ENCODE measurements at places on chromosomes 5 and 9.

- H3K27me3 ChIP-seq, result no peaks in the 10 kb centered on the region
- H3K4me1 ChIP-seq, result no peaks in the 10 kb centered on the region
These were observed 70.2 kb upstream of the CDH6 start for GRCh38 chr5:31122998-31123951.

DNA sequence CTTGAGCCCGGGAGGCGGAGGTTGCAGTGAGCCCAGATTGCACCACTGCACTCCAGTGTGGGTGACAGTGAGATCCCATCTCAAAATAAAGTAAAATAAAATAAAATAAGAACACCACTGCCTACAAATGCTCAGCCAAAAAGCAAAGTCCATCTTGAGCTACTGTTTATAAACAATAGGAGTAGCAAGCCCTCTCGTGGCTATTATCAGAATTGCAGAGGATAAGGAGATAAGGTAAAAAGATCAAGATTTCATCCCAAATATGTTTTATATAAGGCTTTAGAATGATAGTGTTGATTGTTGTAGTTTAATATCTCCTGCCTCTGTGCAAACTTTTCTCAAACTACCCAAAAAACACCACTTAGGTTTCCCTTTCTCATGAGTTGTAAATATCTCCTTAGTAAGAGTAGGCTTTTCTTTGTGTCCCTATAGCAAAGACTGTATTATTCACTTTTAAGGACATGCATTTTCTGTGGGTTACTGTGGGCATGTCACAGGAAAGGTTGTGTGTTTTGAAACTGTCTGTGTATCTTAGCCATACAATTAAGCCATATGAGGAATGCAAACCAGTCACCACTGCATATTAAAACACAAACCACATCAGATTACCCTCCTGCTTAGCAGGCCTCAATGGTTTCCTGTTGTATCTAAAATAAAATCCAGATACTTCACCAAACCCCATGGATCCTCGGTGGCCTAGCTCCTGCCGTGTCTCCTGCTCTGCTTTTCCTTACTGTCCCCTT, 31.8 kb upstream of the CKS2 start:
- no peak for DNase-seq
- H3K4me1 ChIP-seq, result peaks cover 13% of the 10 kb centered on the region
- H3K36me3 ChIP-seq, result no peaks in the 10 kb centered on the region
- no peak overlapping the region for H3K27ac ChIP-seq
- no peak overlapping the region for H3K4me3 ChIP-seq

- no peaks in the 10 kb centered on the region for H3K36me3 ChIP-seq
- peaks cover 38% of the 10 kb centered on the region for H3K4me1 ChIP-seq
- no peaks in the 10 kb centered on the region for H3K27me3 ChIP-seq
- no peak for DNase-seq
These were observed 13.3 kb downstream of the PRKAA1 start for GRCh38 chr5:40784916-40785315.

DNA sequence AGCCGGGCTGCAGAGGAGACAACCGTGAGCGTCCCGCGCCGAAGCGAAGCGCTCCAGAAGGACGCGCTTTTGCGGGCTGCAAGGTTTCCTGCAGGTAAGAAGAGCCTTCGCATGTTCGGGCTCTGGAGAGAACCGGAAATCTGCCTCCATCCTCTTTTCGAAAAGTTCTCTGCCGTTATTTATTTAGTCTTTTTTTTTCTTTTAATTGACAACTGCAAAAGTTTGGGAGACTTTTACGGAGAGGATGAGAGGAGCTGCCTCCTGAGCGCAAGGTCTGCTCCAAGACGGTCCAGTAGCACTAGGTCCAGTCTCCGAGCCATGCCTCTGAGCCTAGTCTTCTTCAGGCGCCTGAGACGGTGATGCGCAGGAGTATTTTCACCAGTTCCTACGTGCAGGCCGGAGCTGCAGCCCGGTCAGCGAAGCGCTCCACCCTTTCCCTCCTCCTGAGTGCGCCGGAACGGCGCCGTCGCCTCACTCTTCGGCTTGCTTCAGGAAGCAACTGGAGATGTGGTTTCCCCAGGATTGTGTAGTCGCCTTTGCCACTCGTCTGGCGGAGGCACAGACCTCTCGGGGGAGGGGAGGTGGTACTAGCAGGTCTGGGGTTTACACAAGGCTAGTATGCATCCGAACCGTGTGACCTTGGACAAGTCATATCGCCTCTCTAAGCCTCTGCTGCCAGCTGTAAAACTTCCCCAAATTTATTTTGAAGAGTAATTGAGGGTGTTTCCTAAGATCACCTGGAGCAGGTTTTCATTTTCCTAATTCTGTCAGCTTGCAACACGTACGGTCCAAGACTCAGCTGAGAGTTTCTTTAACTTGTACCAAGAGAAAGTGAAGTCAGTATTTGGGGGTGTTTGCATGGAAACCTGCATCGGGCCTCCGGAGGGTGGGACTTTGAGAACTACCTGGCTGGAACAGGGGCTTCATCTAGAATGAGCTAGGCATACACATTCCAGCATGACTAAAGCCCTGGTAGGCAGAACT, 4.5 kb downstream of the POU4F3 start:
- no peak for DNase-seq
- no peak overlapping the region for H3K4me3 ChIP-seq
- H3K27ac ChIP-seq, result no peak overlapping the region
- peaks cover 28% of the 10 kb centered on the region for H3K27me3 ChIP-seq

- H3K36me3 ChIP-seq, result no peaks in the 10 kb centered on the region
- no peaks in the 10 kb centered on the region for H3K4me1 ChIP-seq
- H3K27ac ChIP-seq, result no peak overlapping the region
- H3K4me3 ChIP-seq, result no peak overlapping the region
These were observed 388.5 kb downstream of the PSAT1 start for GRCh38 chr9:78685471-78685870.

DNA sequence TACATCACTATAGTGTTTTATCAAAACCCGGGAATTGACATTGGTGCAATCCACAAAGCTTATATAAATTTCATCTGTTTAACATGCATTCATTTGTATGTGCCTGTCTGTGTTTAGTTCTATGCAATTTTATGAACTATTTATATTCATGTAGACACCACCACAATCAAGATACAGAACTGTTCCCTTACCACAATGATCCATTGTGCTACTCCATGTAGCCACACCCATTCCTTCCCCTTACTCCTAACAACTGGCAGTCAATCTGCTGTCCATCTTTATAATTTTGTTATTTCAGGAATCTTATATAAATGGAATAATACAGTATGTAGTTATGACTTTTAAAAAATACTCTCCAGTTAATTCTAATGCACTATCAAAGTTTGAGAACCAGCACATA, 389.5 kb downstream of the HTR1A start:
- H3K27ac ChIP-seq, result no peak overlapping the region
- no peaks in the 10 kb centered on the region for H3K4me1 ChIP-seq

- no peaks in the 10 kb centered on the region for H3K4me1 ChIP-seq
- no peak overlapping the region for H3K4me3 ChIP-seq
- no peak for DNase-seq
- H3K27ac ChIP-seq, result no peak overlapping the region
- no peaks in the 10 kb centered on the region for H3K27me3 ChIP-seq
These were observed 121.2 kb upstream of the NFIB start for GRCh38 chr9:14434971-14435718.

DNA sequence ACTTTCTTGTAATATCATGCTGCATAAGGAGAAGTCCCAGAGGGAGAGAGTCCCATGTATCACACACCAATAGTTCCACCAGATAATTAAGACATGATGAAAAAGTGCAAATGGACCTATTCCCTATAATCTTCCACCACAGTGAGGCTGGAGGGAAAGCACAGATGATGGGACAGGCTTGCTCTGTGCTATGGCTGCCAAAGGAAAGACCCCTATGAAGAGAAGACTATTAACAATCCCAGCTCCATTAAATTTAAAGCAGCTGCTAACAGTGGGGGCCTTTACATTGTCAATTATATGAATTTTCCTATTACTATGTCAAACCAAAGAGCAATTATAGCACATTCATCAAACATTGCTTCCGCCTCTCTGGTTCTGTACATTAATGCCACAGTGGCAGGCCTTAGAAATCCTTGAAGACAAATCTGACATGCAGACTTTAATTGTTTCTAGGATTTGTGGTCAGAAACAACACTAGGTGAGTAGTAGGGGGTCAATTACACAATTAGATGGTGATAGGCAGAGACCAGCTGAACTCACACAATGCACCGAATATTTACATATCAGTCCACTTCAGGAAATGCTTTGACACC, 551.3 kb downstream of the TLE1 start:
- H3K4me3 ChIP-seq, result no peak overlapping the region
- H3K27ac ChIP-seq, result no peak overlapping the region
- no peak for DNase-seq
- no peaks in the 10 kb centered on the region for H3K36me3 ChIP-seq
- H3K27me3 ChIP-seq, result no peaks in the 10 kb centered on the region

DNA sequence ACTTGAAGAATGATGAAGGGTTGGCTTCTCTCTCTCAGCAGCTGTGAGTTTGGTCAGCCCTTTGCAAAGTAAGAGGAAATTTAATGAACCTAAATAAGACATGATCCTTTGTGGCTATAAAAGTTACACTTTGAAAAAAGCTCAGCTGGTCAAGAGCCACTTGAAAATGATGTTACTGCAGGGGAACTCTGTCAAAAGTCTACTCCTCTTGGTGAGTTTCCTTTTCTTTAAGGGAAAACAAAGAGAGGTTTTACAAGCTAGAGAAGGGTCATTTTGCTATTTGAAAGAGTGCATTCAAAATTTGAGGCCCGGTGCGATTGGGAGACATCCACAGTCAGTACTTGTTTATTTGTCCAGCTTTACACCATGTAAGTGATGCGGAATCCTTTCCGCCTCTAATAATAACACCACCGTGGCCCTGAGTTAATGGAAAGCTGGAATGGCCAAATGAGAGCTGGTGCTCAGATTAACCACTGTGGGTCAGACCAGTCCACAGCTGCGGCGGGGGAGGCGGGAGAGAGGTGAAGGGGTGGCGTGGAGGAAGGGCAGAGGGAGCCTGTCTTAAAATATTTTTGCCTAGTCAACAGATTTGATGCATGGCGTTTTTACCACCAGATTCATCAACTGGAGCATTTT, 404.0 kb downstream of the TLE4 start:
- no peaks in the 10 kb centered on the region for H3K27me3 ChIP-seq
- no peaks in the 10 kb centered on the region for H3K4me1 ChIP-seq
- DNase-seq, result no peak
- H3K36me3 ChIP-seq, result no peaks in the 10 kb centered on the region

DNA sequence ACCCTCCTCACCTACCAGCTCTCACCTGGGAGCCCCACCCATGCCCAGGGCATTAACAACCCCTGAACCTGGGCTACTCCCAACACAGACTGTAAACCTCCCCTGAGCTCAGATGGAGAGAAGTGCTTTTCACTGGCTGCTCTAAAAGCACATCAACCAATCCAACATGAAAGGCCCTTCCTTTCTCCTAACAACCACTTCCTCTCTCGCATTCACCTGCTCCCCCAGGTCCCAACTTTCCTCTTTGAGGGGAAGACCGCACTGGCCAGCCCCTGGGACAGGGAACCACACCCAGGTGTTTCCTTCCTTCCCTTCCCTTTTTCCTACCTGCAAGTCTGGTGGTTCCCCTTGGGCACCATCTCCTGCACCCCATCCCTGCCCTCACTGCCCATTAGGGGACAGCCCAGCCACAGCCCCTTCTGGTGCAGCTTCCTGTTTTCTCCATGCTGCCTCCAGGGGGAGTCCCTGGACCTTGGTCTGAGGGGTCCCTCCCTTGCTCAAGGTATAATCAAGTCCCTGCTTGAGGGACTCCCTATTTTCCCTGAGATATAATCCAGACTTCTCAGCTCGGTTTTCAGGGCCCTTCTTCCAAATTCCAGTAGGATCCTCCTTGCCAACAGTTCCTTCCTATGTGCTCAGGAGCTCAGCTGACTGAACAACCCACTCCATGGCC, 30.5 kb upstream of the DAB2IP start:
- no peak for DNase-seq
- no peak overlapping the region for H3K4me3 ChIP-seq
- no peaks in the 10 kb centered on the region for H3K36me3 ChIP-seq
- no peaks in the 10 kb centered on the region for H3K4me1 ChIP-seq
- no peak overlapping the region for H3K27ac ChIP-seq

DNA sequence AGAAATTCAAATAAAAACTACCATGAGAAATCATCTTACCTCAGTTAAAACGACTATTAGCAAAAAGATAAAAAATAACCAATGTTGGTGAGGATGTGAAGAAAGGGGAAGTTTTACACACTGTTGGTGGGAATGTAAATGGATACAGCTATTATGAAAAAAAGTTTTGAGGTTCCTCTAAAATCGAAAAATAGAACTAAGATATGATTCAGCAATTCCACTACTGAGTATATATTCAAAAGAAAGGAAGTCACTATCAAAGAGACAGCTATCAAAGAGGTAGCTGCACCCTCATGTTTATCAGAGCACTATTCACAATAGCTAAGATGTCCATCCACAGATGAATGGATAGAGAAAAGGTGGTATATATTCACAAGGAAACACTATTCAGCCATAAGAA, 1888.4 kb downstream of the MAT2B start:
- H3K27me3 ChIP-seq, result no peaks in the 10 kb centered on the region
- no peak overlapping the region for H3K27ac ChIP-seq
- H3K36me3 ChIP-seq, result no peaks in the 10 kb centered on the region
- no peak for DNase-seq

DNA sequence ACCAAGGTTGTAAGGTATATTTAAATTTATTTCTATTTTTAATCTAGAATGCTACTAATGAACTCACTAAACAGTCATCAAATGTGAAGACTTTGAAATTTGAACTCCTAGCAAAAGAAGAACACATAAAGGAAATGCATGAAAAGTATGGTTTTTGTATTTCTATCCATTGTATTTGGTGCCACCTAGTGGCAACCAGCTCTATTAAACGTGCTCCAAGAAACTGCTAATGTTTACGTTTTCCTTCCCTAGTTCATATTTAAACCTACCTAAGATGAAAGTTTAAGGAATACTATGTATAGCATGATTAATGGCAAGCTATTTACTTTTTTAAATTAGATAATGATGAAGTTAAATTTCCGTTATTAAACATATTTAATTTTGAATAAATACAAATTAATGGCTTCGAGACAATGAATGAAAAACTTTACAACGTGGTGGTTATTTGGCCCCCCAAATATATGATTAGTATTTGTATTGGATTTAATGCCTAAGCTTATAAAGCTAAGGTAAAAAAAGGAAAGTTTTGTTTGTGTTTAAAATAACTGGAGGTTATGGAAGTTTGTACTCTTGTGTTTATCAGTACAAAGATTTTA, 115.9 kb upstream of the SH3GL2 start:
- H3K4me3 ChIP-seq, result no peak overlapping the region
- no peak for DNase-seq
- no peaks in the 10 kb centered on the region for H3K36me3 ChIP-seq

DNA sequence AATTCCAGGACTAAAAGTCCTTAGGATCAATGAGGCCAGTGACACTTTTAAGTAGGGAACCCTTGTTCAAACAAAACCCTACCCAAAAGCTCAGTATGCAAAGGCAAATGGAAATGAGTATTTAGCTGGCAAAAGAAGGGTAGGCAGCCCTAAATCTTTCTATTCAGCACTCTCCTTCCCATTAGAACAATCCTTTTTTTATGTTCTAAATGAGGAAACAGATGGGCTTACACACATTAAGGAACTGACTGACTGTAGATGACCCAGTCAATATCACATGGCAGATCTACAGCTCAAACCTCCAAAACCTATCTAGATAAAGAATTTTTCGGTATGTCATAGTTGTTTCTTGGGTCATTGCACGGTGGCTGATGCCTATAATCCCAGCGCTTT, 7.2 kb downstream of the CSNK1A1 start:
- peaks cover 66% of the 10 kb centered on the region for H3K4me1 ChIP-seq
- H3K27ac ChIP-seq, result no peak overlapping the region
- H3K36me3 ChIP-seq, result peaks cover 16% of the 10 kb centered on the region
- H3K4me3 ChIP-seq, result no peak overlapping the region
